ENCODE measurements at places on chromosomes 4 and X.

DNA sequence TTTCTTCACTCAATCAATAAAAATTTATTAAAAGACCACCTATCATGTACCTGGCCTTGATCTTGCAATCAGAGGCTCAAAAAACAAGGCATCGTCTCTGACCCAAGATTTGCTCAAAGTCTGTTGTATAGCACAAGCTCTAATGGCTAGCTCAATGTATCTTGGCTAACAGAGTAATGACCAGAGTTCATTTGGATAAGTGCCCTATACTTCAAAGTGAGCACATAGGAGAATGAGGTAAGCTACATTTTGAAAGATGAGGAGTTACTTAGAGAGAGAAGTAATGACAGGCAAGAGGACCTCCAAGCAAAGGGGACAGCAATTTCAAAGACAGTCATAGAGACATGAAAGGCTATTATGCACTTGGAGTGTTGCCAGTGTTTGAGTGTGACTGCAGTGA lies 22.9 kb upstream of the GABRQ start:
- DNase-seq, result no peak

GRCh38 chr4:47704693-47705325 lies 133.1 kb downstream of the CORIN start:
- peak; percentile 57 for DNase-seq

- DNase-seq, result no peak
Measured at GRCh38 chr4:99215521-99215920, 3.5 kb downstream of the ADH6 start.

DNA sequence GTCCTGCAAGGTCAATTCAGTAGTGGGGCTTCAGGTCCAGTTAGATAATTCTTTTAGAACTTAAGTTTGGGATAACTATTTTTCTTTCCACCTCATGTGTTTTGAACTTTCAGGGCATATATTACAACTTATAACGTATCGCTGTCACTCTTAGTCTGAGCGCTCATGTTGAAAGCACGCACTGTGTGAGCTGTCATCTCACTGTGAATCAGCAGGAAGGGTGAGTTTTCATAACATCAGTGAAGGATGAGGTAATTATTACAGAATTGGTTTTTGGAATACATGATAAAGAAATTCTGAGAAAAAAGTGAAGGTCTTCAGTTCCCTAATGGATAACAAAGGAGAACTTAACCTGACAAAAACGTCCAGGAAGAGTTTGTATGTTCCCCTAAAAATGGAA lies 45.1 kb upstream of the SLC4A4 start:
- no peak for DNase-seq
